ENCODE measurements at places on chromosomes 12 and 14.

- DNase-seq: no peak
Measured at GRCh38 chr12:91346827-91347226, 164.2 kb upstream of the DCN start.

DNA sequence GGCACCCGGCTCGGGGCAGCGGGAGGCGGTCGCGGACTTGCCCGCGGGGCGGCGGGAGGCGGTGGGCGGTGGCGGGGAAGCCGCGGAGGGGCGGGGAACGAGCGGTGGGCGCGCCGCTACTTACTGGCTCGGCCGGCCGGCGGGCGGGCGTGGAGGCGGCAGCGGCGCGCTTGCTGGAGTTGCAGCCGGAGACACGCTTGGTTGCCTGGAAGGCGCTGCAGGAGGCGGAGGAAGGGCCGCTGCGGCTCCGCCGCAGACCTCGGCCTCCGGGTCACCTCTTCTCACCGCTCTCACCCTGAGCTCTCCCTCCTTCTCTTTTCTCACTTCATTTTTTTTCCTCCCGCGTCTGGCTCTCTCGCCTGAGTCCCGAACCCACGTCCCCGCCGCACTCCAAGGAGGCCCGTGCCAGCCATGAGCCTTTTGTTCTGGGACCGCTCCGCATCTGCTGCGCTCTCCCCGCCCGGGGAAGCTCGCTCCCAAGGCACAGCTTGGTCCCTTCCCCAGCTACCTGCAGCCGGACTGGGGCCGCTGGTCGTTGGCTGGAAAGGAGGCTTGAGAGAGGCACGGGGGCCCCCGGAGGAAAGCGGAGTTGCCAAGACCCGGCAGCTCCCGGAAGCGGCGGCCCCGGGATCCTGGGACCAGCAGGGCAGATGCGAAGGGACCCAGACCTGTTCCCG lies 592 bp upstream of the KCNK10 start:
- no peak for DNase-seq

DNA sequence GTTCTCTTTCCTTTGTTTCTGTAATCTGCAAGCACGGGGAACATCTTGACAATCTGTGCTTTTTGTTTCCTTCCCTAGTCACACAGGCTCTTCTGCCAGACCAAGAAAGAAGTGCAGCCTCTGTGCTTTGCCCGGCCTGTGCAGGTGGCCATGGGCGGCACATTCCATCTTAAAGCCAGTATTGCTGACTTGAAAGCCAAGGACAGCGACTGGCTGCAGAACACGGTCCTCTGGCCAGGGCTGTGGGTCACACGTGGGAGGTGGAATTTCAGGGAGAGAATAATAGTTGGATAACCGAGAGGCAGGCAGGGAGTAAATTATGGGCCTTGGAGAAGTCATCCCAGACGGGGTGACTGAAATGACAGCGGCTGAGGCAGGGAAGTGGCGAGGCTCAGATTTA lies 24.8 kb downstream of the FNTB start:
- no peak for DNase-seq

DNA sequence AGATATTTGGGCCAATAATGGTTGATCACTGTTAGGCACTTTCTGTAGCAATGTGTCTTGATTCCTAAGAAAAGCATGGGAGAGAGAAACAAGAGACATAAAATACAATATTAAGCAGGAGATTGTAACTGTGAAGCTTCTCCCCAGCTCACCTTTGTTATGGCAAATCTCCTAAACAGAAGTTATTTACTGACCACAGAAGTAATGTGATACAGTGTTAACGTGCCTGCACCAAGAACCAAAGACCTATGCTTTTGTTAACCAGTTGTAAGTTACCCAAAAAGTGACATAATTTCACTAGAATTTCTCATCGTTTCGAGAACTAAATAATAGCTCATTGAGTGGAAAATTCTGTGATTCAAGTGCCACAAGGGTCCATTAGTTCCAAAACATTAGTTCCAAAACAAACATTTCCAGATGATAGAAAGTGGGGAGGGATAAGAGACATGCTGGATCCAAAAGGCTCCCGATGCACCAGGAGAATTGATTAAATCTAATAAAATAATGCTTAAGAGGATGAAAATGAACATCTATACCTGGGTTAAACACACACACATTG lies 14.3 kb downstream of the RERG start:
- no peak for DNase-seq

- no peak for DNase-seq
Measured at GRCh38 chr12:59357811-59358210, 238.0 kb upstream of the SLC16A7 start.

- DNase-seq: no peak
Measured at GRCh38 chr12:11901701-11902524, 168.8 kb upstream of the BCL2L14 start.

GRCh38 chr12:91307957-91308670 lies 125.5 kb upstream of the DCN start:
- DNase-seq: no peak

DNA sequence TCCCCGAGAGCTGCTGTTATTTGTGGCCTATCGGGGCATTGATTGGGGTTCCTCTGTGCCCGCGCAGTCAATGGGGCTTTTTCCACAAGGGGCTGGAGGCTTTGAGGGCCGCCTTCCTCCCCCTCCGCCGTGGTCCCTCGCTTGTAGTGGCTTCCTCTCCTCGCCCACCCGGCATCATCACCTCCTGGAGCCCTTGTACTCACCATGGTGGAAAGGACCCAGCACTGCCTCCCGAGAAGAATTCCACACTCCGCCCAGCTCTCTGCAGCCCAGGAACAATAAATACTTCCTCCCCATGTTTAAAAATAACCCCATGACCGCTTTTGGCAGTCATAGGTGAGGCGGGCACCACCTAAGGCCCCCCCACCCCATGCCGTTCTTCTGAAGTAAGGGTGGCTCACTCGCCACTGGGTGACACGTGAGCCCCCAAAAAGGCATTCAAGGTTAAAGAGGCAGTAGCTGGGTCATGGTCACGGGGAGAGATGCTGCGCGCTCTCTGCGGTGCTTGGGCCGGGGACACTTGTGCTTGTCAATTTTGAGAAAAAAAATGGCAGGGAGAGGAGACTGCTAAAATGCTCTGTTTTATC lies at the start of gene MYL2:
Gene MYL2 (minus strand): TSS at position 256 of the 587 bp plus-strand sequence. CDS start 50 bp downstream, at position 206.
- no peak for DNase-seq

- no peak for DNase-seq
Measured at GRCh38 chr14:95222151-95222631, 64.9 kb upstream of the DICER1 start.

GRCh38 chr14:51879170-51879569 lies 18.8 kb downstream of the GNG2 start:
- no peak for DNase-seq

DNA sequence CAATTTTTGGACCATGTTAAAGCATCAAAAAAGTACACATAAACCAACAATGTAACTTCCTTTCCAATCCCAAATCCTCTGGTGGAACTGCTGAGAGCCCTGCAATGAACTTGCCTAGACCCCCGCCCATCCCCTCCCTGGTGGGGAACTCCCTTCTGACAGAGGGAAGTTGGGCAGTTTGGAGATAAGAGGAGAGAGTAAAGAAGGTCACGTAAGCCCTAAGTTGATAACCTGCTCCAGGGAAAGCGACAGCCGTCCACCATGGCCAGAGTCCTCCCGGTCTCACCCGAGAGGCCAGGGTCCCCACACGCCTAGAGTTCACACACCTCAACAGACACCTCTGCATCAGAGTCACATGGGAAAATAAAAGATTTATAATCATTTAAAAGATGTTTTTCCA lies 138.7 kb downstream of the EGLN3 start:
- DNase-seq: no peak

DNA sequence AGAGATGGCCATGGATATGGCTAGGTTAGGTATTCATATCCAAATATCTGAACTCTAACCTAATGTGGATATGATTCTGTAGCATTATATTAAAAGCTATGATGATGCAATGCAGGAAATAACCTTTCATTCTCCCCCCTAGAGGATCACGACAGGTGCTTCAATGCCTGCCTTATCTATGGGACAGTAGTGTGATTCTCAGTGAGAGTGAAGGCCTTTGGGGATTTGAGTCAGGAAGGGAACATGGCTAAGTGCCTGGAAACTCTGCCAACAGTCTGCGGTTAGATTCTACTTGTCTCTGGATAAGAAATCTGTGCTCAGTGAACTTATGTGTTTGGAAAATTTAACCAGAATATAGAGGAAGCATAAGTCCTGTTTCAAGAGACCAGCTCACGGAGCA lies 81.8 kb downstream of the SLC38A1 start:
- DNase-seq: no peak

DNA sequence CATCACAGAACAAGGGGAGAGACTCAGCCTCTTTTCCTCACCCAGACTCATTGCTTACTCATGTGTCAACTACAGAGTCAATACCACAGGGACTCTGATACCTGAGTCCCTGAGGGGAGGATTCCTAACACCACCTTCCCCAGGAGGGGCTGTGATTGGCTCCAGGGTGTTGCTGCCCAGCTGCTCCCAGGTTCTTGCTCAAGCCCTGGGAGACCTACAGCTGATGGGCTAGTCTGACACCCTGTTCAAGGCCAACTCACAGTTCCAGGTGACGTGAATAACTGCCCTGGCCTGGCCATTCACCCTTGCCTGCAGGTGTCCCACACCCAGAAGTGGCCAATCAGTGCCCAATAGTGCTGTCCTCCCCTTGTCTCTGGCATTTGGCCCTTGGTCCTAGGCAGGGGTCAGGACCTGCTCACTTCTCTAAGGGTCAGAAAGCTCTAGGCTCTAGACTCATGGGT lies 8.6 kb downstream of the SPRYD4 start:
- no peak for DNase-seq

DNA sequence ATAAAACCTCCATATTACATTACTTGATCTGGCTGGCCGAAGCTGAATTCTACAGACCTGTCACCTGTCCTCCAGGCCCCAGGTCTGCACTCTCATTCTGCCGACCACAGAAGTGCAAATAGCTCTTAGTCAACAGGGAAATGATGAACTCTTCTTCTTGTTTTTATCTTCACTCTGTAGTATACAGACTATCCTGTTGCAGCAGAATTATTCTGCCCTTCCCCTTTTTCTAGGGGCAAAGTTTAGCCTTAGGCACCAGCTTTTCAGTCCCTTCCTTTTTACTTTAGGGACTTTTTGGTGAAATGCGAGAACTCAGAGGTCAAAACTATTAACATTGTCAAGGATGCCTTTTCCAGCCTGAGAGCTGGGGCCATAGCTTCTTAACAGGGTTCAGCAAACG lies 229.6 kb upstream of the EGLN3 start:
- DNase-seq: no peak

GRCh38 chr12:34390846-34391700 lies 368.8 kb downstream of the ALG10 start:
- DNase-seq: peak; percentile 1

- peak; percentile 46 for DNase-seq
Measured at GRCh38 chr12:104494137-104494792, 37.5 kb downstream of the CHST11 start.

GRCh38 chr12:94151582-94151981 lies 3.2 kb downstream of the PLXNC1 start:
- DNase-seq: no peak

GRCh38 chr12:50047693-50048250 lies 9.6 kb upstream of the ASIC1 start:
- DNase-seq: no peak

DNA sequence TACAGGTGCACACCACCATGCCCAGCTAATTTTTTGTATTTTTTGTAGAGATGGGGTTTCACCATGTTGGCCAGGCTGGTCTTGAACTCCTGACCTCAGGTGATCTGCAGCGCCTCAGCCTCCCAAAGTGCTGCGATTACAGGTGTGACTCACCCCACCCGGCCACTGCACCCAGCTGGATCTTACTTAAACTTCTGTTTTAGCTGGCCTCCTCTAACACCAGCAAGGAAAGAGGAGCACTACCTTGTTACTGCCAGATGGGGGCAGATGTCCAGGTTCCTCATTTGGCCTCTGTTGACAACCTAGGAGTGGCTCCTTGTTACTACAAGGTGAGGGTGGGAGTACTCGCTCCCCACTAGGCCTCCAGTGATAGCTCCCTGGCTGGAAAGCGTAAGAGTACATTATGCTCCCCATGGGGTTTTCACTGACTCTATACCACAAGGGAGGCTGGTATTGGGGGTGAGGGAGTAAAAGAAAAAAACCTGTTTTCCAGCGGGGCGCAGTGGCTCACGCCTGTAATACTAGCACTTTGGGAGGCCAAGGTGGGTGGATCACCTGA lies 13.2 kb upstream of the ARF6 start:
- DNase-seq: peak; percentile 65

GRCh38 chr14:68514608-68515194 lies 278.2 kb downstream of the ZFP36L1 start:
- no peak for DNase-seq

- no peak for DNase-seq
Measured at GRCh38 chr12:10663869-10664268, 10.0 kb downstream of the STYK1 start.

DNA sequence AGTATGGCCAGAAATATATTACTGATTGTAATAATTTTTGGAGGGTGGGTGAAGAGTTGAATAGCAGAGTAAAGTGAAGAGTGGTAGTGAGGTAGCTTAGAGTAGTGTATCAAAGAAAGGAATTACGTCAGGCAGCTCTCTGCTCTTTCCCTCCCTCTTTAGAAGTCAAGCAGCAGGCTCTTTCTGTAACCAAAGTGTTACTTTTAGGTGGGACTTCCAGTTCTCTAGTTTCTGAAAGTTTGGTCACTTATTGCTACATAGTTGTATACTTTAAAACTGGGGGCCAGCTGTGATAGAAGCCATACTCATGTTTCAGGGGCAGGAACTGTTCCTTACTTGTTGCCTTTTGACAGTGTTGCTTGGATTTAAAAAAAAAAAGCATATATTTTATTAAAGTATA lies 30.6 kb downstream of the ATF7IP start:
- no peak for DNase-seq
